Hematopoietic multipotent progenitor cell treated with erythropoietin and hydrocortisone succinate and interleukin-3 and kit ligand, for 15 days (in vitro differentiated cells): ENCODE measurements at places on chromosomes 4 and X.

DNA sequence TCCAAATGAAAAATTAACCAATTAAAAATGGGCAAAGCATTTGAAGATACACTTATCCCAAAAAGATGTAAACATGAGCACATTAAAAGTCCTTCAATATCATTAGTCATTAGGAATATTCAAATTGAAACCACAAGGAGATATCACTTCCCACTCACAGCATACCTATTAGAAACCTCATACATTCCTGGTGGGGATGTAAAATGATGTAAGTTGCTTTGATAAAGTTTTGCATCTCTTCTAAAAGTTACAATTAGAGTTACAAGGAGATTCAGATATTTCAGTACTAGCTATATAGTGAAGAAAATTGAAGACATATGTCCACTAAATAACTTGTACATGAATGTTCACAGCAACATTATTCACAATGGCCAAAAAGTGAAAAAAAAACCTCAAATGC, 1109.3 kb upstream of the LCORL start:
- DNase-seq, result no peak

DNA sequence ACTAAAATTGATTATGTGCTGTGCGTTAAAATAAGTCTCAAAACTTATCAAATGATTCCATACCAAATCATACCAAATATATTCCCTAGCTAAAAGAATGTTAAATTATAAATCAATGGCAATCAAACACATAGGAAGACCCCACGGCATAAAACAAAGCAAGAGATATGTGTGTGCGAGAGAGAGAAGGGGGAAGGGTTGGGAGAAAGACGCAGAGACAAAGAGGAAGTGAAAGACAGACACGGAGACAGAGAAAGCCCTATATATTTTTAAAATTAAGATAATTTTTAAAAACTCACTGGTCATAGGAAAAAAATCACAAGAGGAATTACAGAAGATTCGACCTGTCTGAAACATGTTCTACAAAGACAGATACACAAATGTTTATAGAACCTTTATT, 371.4 kb downstream of the NLGN4X start:
- DNase-seq, result no peak

DNA sequence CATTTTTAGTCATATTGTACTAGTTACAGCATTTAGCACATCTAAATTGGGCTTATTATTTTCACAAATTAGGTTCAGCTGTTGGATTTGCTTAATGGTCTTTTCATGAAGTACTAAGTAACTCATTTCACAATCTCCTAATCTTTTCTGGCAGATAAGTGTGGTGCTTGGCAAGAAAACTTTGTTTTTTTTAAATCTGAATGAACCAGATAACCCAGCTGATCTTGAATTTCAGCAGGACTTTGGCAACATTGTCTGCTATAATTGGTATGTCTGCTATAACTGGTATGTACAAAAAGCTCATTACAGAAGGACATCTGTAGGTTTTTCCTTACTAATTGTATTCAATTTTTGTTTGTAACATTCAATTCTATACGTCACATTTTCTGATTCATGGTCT, 22.7 kb downstream of the WDR19 start:
- DNase-seq, result no peak

GRCh38 chr4:16157609-16158503, 68.4 kb downstream of the TAPT1 start:
- no peak for DNase-seq

- no peak for DNase-seq
Measured at GRCh38 chrX:130082244-130083106, 27.8 kb downstream of the ELF4 start.

- DNase-seq, result no peak
Measured at GRCh38 chrX:2662586-2662985, 28.5 kb upstream of the CD99 start.

DNA sequence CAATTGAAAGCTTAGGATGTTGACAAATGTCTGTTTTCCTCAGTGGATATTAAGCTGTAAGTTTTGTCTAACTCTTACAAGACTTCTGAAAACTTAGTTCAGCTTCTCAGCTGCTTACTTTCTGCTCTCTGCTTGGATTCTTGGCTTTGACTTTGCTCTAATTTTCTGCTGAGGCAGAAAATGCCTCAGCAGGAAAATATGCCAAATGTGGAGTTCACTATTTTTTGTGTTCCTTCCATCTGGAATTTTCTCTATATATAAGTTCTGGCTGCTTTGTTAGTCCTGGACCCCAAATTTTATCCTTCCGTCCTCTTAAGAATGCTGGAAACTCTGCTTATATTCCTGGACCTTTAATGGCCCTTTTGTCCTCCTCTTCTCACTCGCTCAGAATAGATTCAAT, 352.6 kb upstream of the NWD2 start:
- DNase-seq, result no peak

DNA sequence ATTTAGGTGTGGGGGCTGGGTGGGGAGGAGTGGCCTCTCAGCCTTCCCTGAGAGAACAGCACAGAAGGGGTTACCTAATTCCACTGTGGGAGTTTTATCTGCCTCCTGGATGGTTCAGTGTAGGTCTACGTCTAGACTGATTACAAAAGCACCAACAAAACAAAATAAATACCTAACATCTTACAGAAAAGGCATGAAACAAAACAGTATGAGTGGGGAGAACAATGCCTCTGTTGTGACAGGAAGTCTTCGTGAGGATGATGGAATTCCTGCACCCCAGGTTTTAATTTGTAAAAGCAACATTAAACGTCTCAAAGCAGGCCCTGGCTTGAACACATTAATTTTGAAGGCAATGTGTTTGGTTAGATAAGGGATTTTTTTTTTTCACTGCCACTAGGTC, 112.1 kb upstream of the GPC4 start:
- DNase-seq, result no peak

DNA sequence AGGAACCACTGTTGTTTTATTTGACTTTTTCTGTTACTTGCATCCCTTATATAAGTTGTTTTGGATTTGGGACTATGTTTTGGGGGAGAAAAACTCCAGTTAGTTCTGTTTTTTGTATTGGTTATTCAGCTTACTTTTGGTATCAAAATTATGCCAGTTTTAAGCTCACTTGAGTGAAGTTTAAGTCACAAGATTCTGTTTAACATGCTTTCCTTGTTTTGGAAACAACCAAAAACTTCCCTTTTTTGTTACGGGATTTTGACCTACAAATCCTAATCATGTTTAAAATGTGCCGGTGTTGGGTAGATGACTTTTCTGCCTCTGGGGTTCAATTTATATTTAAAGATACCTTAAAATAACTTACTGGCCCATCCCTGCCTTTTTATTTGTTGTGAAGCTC, 36.0 kb downstream of the CCNI start:
- DNase-seq, result no peak

- no peak for DNase-seq
Measured at GRCh38 chrX:23930894-23931604, 23.2 kb downstream of the CXorf58 start.
